Tongue (tissue), 3 donors: ENCODE measurements at places on chromosomes 7 and 10.

- DNase-seq, result no peak
Observed at GRCh38 chr7:46191776-46192175, 270.7 kb upstream of the IGFBP3 start.

DNA sequence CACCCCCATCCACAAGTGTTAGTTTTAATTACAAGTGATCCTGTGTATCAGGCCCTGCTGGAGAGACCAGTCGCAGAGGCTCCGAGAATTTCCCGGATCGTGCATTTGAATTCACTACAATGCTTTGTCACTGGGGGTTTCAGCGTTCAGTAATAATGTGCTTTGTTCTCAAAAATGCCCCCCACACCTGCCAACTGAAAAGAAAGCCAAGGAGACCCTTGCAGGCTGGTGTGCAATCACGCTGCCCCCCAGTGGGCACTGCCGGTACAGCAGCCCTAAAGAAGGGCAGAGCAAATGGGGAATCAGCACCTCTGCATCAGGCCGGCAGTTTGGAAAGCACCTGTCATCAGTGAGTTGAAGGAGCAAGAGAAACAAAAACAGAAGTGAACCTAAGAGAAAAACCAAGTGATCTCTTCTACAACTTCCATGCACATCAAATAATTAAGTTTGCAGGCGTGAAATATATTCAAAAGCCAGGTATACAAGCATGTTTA, 177.6 kb downstream of the PARD3 start:
- peak; percentile 84 for DNase-seq

DNA sequence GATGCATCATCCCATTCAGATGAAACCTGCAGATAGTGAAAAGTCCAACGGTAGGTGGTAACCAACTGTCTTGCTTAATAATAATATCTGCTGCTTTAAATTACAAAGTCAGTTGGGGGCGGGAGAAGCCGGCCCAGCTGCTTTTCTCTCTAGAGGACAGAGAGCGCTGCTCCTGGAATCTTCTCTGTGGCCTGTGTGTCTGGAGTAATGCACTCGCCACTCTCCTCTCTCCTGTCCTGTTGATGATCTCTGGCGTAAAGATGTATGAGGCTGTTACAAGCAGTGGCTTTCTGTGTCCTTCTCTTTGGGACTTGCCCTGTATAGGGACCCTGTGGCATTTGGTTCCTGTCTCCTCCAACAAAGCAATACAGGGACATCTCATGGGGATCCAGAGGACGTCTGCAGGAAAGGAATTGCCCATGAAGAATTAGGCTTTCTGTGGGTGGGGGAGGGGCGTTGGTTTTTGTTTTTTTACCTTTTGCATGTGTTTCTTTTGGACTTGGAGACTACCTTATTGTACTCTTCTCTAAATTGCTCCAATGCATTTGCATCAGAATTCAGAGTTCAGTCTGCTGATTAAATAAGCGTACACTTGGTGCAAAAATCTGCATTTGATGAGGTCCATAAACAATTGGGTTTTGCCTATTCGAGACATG, 231.6 kb downstream of the CELF2 start:
- DNase-seq, result no peak

GRCh38 chr7:99011341-99011705, 132.6 kb downstream of the SMURF1 start:
- no peak for DNase-seq

GRCh38 chr10:103442031-103442461, 10.1 kb downstream of the CALHM2 start:
- no peak for DNase-seq

DNA sequence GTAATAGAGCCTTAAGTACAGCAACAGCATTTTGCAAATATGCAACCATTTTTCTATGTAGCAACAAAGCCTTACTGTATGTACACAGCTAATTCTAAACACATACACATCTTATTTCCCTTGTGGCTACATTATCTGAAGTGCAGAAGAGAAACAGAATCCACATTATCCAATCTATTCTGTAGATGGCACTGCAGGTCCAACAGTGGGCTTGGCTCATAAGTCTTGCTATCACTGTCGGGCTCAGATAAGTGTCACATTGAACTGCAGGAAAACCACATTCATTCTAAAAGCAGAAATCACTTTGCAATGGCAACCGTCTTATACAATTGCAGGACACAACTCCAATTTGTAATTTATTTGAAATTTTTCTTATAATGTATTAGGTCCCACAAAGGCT, 109.8 kb upstream of the NOBOX start:
- peak; percentile 32 for DNase-seq

- peak; percentile 92 for DNase-seq
Observed at GRCh38 chr10:78510566-78511323, 477.1 kb downstream of the RPS24 start.

GRCh38 chr7:7883394-7883793, 85.2 kb upstream of the GLCCI1 start:
- peak; percentile 47 for DNase-seq

DNA sequence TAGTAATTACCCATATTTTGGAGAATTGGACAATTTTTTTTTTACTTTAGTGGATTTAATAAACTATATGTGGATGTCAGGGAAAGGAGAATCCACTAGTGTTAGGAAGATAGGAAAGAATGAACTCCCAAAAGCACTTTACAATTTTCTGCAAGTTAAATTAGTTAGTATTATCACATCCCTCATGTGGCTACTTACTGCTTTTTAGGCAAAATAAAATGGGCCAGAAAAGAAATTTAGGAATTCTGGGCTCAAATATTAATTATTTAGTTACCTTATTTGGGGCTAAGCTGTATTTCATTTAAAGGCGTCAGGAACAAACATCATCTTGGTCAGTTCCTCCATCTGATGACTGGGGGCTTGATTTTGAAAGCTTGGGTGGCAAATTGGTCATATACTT, 4.8 kb upstream of the CUX1 start:
- no peak for DNase-seq

- no peak for DNase-seq
Observed at GRCh38 chr10:113539789-113540188, 13.1 kb upstream of the HABP2 start.

- DNase-seq, result no peak
Observed at GRCh38 chr10:65149878-65150277, 1628.7 kb downstream of the REEP3 start.

DNA sequence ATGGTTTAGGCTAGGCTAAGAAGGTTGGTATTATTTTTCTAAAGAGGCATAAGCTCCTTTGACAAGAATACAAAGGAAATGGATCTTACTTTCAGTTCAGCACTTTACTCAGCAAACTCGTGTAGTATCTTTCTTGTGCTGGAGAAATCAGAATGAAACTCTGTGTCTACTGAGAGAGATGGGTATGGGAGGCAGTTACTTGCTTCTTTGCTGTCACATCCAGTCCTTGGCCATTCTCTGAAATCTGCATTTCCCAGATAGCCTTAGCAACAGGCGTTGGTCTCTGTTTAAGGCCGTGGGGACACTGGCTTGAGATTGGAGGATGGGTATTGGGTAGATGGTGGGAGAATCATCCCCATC, 180.5 kb downstream of the NRP1 start:
- no peak for DNase-seq

GRCh38 chr10:22053048-22053447, 49.5 kb upstream of the DNAJC1 start:
- no peak for DNase-seq

DNA sequence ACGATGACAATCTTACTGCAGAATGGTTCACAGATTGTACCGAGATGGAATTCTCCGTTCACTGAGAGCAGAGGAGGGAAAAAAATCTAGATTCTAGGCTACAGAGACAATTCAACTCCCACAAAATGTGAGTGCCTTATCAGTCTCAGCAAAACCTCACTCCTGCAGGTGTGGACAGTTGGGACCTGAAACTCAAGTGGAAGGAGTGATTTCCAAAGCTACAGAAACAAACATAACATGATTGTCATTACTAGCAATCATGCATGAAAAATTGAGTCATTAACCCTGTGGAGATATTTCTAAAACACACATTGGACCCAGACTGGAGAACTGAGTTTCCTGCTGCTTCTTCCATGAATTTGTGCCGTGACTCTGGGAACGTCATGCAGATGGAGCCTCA, 70.3 kb downstream of the CALML3 start:
- DNase-seq, result no peak

GRCh38 chr10:35328404-35329037, 7.8 kb upstream of the CCNY start:
- no peak for DNase-seq

- DNase-seq, result no peak
Observed at GRCh38 chr7:151349507-151349853, 7.9 kb downstream of the NUB1 start.

DNA sequence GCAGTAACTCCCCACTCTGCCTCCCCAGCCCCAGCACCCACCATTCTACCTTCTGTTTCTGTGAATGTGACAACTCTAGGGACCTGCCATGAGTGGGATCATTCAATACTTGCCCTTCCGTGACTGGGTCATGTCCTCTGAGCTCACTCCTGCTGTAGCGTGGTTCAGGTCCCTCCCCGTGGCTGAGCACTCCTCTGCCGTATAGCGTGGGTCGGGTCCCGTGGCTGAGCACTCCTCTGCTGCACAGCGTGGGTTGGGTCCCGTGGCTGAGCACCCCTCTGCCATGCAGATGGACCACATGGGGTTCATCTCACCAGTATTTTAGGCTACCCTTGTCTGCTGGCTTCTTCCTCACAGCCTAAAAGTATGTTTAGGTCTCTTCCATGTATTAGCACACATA, 43.0 kb downstream of the INSIG1 start:
- no peak for DNase-seq

DNA sequence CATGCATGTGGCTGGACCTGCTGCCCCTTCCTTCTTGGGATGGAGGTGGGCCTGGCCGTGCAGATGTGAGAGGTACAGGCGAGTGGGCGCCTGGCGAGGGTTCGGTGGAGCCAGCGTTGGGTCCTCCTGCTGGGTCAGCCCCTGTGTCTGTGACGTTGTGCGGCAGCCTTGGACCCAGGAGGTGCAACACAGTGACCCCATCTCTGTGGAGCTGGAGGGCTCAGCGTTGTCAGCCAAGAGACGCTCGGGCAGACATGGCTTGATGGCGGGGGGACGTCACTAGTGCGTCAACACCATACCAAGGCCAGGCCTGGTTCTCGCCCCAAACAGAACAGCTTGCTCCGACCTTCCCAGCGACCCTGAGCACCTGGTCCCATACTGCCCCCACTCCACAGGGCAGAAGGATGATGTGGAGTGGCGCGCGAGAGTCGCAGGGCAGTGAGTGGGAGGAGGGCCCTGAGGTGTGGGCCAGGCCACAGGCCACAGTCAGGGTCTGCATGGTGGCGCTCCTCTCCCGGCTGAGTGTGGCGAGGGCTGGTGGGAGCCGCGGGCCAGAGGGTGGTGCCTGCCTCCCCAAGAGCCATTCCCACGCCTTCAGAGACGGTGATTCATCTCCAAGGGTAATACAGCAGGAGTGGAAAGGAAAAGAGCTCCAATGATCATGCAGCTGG, 184.4 kb downstream of the DNAJB6 start:
- DNase-seq, result no peak

DNA sequence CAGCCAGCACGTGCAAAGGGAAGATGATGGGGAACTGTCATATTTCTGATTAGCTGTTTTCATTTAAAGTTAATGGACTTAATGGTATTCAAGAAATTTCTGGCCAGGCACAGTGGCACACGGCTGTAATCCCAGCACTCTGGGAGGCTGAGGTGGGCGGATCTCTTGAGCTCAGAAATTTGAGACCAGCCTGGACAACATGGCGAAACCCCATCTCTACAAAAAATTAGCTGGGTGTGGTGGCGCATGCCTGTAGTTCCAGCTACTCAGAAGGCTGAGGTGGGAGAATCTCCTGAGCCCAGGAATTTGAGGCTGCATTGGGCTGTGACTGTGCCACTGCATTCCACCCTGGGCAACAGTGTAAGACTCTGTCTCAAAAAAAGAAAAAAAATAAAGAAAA, 18.7 kb downstream of the STN1 start:
- DNase-seq, result no peak

DNA sequence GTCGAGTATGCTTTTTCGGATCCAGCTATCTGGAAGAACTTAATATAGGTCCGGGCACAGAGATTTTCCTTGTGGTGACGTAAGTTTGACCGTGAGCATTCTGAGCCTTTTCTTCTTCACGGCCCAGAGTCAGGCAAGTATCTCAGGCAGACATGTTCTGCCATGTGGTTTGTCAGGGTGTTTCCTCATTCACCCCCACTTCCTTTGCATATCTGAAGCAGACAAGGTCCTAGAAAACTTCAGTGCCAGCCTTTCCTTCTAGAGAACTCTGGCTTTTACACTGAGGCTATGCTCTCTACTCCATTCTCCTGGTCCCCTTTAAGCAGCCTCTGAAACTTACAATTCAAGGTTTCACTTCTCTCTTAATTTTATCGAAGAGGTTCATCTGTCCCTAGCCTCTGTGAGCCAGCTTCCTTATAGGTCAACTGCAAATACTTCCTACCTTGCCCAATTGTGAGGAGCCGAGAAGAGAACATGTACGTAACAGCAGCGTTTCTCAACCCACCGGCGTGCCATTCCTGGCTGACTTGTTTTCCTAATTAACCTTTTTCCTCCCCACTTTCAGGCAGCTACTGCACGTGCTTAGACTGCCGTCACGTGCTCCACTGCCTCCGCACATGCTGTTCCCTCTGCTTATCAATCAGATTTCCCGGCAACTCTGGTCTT, 47.3 kb downstream of the CDCA7L start:
- no peak for DNase-seq

- DNase-seq, result peak; percentile 67
Observed at GRCh38 chr7:51234139-51234538, 82.5 kb downstream of the COBL start.

- no peak for DNase-seq
Observed at GRCh38 chr10:79072994-79073645, 4.4 kb downstream of the ZMIZ1 start.

- DNase-seq, result no peak
Observed at GRCh38 chr10:100291356-100291755, 4.9 kb upstream of the BLOC1S2 start.

GRCh38 chr10:3782146-3782450, 2.9 kb downstream of the KLF6 start:
- peak; percentile 73 for DNase-seq

DNA sequence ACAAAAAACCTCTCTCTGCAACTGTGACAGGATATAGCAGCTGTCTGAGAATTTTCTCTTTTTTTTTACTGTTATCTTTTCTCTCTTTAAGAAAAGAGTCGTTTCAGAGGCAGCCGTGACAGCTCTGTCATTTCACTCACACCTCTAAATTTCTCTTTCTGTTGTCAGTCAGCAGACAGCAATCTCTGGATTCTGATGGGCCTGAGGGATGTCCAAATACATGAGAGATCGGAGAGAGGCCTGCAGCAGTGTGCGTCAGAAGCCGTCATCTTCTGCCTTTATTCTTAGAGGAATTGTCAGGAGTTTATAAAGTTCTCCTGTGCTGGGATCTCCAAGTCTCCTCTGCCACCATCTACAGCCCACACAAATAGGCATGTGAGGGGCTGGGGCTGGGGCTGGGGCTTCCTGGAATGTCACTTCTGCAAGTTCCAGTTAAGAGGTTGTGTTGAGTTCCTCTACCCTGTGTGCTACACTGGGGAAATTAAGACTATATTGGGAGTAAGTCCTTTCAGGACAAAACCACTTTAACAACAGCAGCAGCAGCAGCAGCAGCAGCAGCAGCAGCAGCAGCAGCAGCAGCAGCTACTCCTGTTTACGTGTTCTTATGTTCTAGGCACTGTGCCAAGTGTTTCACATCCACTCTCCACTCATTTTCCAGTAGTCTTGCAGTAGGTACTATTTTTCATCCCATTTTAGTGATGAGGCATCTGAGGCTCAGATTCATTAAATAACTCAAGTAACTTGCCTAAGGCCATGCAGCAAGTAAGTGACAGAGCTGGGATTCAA, 541.3 kb downstream of the LRMDA start:
- peak; percentile 77 for DNase-seq
